Amniotic stem cell (primary cell): ENCODE measurements at places on chromosomes 3 and 15.

- DNase-seq: no peak
These were observed 104.3 kb downstream of the MCTP2 start for GRCh38 chr15:94335616-94336015.

DNA sequence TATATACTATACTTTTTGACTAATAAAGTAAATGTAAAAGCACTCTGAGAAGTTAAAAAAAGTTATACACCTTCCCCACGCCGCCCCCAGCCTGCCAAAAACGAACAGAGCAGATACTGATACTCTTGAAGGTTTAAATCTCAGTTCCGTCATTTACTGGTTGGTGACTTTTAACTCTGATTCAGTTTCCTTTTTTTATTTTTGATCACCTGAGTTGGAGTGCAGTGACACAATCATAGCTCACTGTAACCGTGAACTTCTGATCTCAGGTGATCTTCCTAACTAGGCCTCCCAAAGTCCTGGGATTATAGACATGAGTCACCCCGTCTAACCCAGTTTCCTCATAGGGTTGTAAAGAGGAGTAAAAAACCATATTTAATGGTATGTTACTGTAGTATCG is 3.3 kb upstream of the TIPIN start:
- no peak for DNase-seq

- DNase-seq: no peak
These were observed 26.1 kb downstream of the BHLHE40 start for GRCh38 chr3:5005367-5005766.

DNA sequence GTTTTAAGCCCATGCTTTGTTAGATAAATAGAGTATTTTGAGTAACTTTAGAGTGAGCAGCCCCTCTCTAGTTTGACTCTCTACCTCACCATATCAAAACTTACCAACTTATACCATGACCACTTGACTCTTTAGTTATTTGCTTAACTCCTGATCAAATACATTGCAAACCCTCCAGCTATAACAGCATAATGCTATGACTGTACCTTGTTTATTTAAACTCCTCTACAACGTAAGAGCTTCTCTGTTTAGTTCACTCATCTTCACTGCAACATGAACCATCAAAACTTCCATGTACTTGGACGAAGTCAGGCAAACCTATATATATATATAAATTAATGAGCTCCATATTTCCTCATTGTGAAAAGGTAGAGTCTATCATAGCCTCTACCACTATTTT is 218.2 kb downstream of the DPH6 start:
- no peak for DNase-seq

DNA sequence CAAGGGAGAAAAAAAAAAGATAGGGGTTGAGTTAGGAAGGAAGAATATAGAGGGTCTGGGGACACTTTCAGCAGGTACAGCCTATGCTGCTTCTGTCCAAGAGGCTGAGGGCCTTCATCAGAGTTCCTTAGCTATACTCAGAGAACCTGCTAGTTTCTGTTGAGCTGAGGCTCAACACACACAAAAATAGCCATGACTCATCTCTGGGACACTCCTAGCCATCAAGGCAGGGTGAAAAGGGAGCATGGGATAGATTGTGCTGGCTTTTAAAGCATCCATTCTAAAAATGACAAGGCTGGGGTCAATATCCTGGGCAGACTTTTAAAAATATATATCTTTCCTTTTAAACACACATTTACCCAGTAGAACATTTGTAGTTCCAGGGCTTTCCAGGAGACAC is 2.8 kb upstream of the RTP2 start:
- peak; percentile 1 for DNase-seq

DNA sequence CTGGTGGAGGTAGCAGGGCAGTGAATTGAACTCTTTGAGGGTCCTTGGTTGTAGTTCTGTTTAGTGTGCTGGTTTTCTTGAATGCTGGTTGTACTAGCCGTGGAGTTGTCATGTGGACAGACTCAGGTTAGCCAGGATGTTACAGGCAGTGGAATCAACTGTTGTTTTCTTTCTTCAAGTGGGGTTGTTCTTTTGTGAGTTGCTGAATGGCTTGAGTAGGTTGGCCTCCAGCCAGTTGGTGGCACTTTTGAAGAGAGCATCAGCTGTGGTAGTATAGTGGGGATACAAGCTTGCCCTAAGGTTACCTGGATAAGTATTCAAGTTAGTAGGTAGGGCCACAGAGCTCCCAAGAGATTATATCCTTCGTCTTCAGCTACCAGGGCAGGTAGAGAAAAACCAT is 31.8 kb upstream of the RARB start:
- DNase-seq: no peak

GRCh38 chr3:139189943-139190342 is 145.3 kb upstream of the PRR23C start:
- no peak for DNase-seq

GRCh38 chr3:177420651-177421480 is 223.6 kb upstream of the TBL1XR1 start:
- DNase-seq: no peak

DNA sequence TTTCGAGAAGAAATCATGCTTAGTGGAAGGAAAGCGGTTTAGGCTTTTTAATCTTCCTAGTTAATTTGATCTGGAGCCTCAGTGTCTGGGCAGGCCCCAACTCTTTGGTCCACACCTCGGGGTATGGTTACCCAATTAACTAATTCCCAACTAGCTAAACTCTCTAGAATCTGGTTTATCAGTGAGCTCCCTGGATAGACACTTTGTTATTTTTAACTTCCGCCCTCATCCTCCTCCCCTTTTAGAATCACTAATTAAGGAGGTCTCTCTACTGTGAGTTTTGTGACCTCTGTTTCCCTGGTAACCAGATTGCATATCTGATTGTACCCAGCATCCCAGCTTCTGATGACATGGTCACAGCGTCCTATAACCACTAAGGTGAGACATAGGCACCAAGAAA is 112.2 kb downstream of the RARB start:
- DNase-seq: no peak

DNA sequence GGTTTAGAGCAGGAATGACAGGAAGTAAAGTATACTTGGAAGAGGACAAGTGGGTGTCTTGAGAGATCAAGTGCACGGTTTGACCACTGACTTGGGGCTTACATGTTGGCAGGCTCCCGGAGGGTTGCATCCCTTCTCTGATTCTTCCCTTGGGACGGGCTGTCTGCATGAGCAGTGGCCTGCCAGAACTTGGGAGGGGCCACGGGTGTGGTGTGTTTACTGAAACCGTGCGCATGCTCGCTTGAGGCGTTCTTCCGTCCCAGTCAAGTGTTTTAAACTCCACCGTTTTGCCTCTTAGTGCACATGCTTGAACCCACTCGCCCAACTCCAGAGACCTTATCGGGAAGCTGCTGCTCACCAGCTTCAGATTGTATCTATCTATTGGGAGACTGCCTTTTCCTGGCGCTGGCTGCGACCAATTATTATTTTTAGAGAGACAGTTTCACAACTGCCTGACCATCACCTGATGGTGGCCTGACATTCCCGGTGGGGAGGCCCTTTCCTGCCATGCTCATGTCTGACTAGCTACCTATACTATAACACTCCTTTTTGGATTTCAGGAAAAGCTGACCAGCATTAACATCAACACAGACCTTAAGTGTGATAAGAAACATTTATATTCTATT is 14.9 kb upstream of the C3orf22 start:
- no peak for DNase-seq

- DNase-seq: no peak
These were observed 86.0 kb downstream of the DTWD1 start for GRCh38 chr15:49706805-49707204.

- no peak for DNase-seq
These were observed 215.5 kb upstream of the KCNMB2 start for GRCh38 chr3:178320456-178321351.

DNA sequence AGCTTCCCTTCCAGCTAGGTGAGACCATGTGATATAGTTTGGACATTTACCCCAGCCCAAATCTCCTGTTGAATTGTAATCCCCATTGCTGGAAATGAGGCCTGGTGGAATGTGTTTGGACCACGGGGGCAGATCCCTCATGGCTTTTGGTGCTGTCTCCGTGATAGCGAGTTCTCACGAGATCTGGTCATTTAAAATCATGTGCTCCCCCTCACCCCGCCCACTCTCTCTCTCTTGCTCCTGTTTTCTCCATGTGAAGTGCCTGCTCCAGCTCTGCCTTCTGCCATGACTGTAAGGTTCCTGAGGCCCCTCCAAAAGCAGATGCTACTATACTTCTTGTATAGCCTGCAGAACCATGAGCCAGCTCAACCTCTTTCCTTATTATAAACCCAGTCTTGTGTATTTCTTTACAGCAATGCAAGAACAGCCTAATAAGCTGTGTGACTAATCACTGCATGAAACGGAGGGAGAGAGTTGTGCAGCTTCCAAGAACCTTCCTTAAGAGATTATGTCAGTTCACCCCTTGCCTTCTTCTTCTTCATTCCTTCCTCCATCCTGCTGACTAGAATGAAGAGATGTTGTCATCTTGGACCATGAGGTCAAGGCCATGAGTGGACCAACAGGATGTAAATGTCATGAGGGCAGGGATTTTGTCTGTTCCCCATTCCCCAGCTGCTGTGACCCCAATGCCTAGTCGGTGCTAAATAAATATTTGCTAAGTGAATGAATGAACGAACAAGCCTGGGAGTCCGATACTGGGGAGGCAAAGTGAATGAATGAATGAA is 91.0 kb downstream of the CPN2 start:
- DNase-seq: no peak

DNA sequence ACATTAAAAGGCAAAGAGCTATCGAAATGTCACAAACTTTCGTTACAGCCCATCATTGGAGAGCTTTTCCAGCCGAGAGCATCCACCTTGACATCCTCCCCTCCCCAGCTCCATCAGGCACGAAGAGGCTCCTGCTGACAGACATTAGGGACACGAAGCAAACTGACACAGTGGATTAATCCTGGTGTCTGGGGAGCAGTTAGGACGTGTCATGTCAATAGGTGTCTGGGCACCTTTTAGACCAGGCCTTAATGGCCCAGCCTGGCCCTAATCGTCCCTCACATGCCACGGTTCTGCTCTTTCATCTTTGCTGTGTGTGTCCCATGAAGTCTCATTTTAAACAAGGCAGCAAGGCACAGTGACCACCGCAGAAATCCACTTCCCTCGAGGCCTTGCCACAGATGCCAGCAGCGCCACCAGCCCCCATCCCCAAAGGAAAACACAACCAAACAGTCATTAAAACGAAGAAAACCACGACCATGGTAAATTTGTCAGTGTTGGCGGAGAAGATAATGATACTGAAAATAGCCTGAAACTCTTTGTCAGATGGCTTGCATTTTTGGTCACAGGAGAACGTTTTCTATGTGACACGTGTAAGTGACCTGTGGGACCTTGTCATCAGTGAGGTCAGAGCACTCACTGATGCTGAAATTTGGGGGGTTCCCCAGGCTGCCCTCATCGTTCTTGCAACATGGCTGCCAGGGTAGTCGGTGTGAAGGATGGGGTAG is 16.3 kb upstream of the PCSK6 start:
- no peak for DNase-seq

GRCh38 chr15:89495638-89496145 is 691 bp downstream of the RHCG start:
- no peak for DNase-seq

- DNase-seq: peak; percentile 65
These were observed 2.3 kb downstream of the SETD5 start for GRCh38 chr3:9399746-9400145.

- DNase-seq: no peak
These were observed 9.1 kb downstream of the EPHA3 start for GRCh38 chr3:89116476-89116875.

DNA sequence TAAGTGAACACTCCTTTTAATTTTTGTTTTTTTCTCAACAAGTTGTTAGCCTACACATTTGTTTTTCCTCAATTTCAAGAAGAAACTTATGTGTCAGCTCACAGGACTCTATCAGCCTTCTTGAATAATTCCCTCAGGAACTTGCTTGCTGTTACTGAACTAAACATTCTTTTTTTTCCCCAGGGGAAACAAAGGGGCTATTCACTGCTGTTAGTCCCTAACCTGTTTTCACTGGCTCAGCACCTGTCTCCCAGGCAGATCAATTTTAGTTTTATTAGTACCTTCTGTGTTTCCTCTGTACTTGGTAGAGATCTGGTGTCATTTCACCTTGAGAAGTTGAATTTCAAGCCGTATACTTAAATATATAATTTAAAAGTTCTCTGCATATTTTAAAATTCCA is 644.6 kb downstream of the CADM2 start:
- DNase-seq: no peak

DNA sequence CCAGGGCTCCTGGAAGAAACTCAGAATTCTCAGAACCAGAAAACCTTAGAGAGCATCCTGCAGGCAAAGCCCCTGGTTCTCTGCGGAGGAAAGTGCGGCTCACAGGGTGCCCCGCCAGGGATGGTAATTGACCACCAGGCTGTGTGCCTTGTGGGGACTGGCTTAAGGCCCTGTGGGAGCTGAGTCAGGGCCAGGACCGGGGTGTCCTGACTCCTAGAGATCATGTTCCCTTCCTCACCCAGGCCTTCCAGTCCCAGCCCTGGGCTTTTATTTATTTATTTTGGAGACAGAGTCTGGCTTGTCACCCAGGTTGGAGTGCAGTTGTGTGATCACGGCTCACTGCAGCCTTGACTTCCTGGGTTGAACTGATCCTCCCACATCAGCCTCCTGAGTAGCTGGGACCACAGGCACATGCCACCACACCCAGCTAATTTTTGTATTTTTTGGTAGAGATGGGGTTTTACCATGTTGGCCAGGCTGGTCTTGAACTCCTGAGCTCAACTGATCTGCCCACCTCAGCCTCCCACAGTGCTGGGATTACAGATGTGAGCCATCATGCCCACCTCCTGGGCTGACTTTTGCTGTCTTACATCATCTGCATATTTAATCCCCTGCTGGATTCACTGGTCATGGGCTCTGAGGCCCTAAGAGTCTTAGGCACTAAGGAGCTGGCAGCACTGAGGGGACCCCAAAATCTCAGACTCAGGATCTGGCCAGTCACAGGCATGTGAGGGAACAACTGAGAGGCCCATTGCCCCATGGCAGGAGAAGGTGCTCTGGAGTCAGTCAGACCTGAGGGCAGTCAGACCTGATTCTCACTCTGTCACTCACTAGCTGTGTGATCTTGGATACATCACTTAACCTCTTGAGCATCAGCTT is 20.4 kb upstream of the LAMP3 start:
- no peak for DNase-seq

- DNase-seq: no peak
These were observed 64.2 kb downstream of the WWTR1 start for GRCh38 chr3:149593418-149594160.

DNA sequence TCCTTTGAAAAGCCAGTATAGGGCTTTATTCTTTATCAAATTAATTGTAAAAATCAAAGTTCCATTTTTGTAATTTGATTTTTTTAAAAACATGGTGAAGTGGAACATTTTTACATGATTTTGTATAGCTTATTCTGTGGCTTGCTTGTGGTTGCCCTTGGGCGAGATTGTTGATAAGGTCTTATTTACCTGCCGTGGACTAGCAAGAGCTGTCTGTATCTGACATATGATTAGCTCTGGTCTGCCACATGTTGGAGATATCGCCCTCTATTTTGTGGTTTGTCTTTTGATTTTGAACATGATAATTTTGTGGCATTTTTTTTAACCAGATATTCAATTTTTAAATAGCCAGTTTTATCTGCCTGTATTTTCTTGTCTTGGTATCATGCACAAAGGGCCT is 844 bp downstream of the PRR23E start:
- DNase-seq: no peak
